ENCODE measurements at places on chromosomes 6 and 20. TPM values are rescaled to one million over a fixed set of nuclear protein-coding genes. Genes with fewer than 3 reads are reported as not detected.

GRCh38 chr6:85795945-85796344 lies 153.3 kb upstream of the SYNCRIP start:
- no peaks in the 10 kb centered on the region for H3K36me3 ChIP-seq
- H3K27ac ChIP-seq = no peak overlapping the region
- no peaks in the 10 kb centered on the region for H3K27me3 ChIP-seq

The NMBR gene
- total RNA-seq = not detected

The GGTLC1 gene
- total RNA-seq = 0.47 TPM

DNA sequence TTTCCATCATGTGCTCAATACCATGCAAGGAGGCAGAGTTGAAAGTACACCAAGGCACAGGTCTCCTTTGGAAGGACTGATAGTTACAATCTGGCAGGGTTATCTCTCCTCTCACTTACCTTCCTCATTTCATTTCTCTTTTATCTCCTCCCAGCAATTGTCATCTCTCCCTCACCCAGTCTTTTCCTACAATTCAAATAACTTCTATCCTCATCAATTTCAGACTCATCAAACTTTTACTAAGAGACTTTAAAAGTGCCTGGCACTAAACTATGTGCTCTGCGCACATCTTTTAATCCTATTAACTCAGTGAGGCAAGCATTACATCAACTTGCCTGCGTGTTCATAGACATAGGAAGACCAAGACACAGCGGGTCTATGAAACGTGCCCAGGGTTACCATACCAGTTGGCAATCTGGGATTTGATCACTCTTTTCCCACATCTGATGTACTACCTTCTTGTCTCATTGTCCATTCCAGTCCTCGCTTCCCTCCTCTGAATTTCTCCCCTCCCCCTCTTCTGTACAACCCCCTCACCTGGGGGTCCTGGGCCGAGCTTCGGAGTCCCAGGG lies 1.2 kb downstream of the VARS1 start:
- H3K4me1 ChIP-seq = peaks cover 5% of the 10 kb centered on the region
- H3K27me3 ChIP-seq = no peaks in the 10 kb centered on the region
- no peak for DNase-seq
- no peaks in the 10 kb centered on the region for H3K36me3 ChIP-seq
- peak overlapping the region; percentile 96 for H3K4me3 ChIP-seq

The MUC22 gene
- total RNA-seq = not detected

The NKAIN2 gene
- not detected for total RNA-seq

The MAS1 gene
- not detected for total RNA-seq

GRCh38 chr6:158170656-158171081 lies 2.5 kb downstream of the GTF2H5 start:
- H3K4me1 ChIP-seq = no peaks in the 10 kb centered on the region
- DNase-seq = no peak
- H3K27me3 ChIP-seq = no peaks in the 10 kb centered on the region
- no peaks in the 10 kb centered on the region for H3K36me3 ChIP-seq

GRCh38 chr20:38337561-38338140 lies 8.6 kb upstream of the LBP start:
- no peak overlapping the region for H3K27ac ChIP-seq
- no peaks in the 10 kb centered on the region for H3K27me3 ChIP-seq
- H3K36me3 ChIP-seq = no peaks in the 10 kb centered on the region
- no peak for DNase-seq
- H3K4me1 ChIP-seq = no peaks in the 10 kb centered on the region

- H3K27ac ChIP-seq = no peak overlapping the region
- no peaks in the 10 kb centered on the region for H3K4me1 ChIP-seq
- H3K4me3 ChIP-seq = no peak overlapping the region
- H3K27me3 ChIP-seq = no peaks in the 10 kb centered on the region
Observed at GRCh38 chr20:64005394-64005793, 24.5 kb downstream of the PRPF6 start.

DNA sequence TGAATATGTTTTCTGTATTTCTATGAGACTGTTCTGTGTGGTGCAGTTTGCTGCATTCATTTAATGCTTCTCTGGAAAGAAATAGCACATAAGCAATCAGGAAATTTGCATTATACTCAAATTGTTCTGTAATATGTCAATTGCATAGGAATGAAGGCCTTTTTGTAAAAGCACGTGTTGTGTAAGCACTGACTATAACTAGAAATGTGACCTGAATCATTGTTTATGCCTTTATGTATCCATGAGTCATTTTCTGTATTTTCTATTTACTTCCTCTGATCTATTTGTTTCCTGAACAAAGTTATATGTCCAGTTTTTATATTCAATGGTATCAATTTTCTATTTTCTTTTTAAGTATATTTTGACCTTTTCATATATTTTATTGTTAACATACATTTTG lies 1455.3 kb downstream of the GRIK2 start:
- no peak overlapping the region for H3K27ac ChIP-seq
- DNase-seq = no peak
- no peak overlapping the region for H3K4me3 ChIP-seq
- no peaks in the 10 kb centered on the region for H3K27me3 ChIP-seq

The HUS1B gene
- total RNA-seq = 0.81 TPM

DNA sequence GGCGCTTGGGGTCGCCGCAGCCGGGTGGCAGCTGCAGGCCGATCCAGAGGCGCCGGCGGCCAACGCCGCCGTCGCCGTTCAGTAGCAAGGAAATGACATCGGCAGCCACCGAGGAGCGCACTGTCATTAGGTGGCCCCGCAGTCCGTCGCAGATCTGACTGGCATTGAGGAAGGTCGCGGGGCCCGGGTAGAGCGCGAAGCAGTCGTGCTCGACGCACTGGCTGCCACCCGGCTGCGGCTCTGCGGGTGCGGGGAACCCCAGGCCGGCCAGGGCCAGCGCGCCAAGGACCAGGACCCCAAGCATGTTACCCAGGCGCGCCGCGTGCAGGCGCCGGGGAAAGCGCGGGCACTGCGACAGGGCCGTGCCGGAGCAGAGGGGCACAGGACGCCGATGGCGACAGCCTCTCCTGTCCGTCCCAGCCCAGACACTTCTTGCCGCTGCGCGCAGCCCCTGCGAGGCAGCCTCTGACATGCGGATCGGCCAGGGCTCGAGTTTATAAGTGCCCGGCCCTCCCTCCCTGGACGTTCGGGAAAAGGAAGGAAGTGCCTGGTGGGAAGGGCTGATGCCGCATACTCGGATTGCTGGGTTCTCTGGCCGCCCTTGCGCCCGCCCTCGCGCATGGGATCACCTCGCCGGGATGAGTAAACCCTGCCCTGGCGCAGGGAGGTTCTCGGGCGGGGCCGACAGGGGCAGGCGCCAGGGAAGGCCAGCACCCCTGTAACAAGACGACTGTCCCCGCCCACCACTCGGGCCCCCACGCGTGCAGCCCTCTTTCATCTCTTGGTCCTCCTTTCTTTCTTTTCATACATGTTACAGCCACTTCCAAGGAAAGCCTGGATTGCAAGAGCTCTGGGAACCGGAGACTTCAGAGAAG lies at the start of gene THBD:
Gene THBD, minus strand, starts transcription at position 472 of the 875 bp plus-strand sequence. Its CDS starts 168 bp downstream, at position 304.
- H3K36me3 ChIP-seq = no peaks in the 10 kb centered on the region
- H3K27ac ChIP-seq = no peak within 1 kb of the TSS
- peaks cover 5% of the 10 kb centered on the region for H3K4me1 ChIP-seq

DNA sequence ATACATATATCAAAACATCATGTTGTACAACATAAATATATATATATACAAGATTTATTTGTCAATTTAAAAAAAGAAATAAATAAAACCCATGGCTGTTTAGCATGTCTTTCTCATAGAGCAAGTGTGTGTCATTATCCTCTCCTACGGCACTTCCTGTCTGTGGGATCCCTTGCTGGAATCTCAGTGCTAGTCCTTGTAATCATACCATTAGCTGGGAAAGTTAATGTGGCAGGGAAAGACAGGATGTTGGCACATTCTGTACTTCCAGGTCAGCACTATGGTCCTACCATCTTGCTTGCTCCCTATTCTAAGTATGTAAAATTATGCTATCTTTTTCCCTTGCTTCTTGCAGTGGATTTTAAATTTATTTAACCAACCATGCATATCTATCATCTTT lies 9.5 kb upstream of the SLC17A3 start:
- H3K36me3 ChIP-seq = no peaks in the 10 kb centered on the region
- no peak overlapping the region for H3K27ac ChIP-seq

The IL17A gene
- not detected for total RNA-seq

Data from pancreas (tissue), 10 donors.